ENCODE measurements at places on chromosomes 5 and 9.

- DNase-seq: no peak
Measured at GRCh38 chr9:128190516-128191405, 611 bp downstream of the CIZ1 start.

GRCh38 chr9:91234523-91234922, 127.2 kb downstream of the AUH start:
- no peak for DNase-seq

GRCh38 chr9:135303280-135303647, 176.3 kb upstream of the PPP1R26 start:
- peak; percentile 40 for DNase-seq

GRCh38 chr5:78985725-78986223, 664 bp upstream of the ARSB start:
- DNase-seq: peak; percentile 43

- DNase-seq: no peak
Measured at GRCh38 chr9:133351526-133351907, 3.5 kb downstream of the RPL7A start.

DNA sequence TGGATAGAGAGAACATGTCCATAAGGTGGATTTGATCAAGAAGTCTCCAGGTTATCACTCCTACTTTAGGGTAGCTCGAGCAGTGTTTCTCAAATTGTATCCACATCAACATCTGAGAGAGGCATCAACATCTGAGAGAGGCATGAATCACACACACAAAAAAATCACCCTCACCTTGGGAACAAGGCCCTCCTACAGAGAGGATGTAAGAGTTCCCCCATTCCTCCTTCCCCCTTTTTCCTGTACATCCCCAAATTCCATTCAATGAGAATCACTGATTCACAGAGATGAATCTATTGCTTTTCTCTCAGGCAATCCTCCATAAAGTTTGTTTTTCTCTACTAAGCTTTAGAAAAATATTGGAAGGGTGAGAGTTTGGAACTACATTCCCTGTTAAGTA, 233.4 kb upstream of the CDH6 start:
- no peak for DNase-seq

DNA sequence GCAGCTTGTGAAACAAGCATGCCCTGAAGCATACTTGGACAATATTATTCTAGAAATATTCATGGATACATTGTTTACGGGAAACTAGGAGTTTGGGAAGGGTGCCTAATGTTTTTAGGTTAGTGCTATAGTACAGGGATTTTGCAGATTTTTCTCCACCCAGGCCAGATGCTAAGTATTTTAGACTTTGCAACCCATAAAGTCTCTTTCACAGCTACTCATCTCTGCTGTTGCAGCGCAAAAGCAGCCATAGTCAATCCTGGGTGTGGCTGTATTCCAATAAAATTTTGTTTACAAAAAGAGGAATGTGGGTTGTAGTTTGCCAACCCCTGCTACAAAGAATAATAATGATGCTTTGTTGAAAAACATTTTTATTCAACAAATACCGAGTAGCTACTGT, 106.2 kb downstream of the CEMIP2 start:
- DNase-seq: no peak

GRCh38 chr9:128792134-128792533, 5.1 kb downstream of the TBC1D13 start:
- DNase-seq: no peak

DNA sequence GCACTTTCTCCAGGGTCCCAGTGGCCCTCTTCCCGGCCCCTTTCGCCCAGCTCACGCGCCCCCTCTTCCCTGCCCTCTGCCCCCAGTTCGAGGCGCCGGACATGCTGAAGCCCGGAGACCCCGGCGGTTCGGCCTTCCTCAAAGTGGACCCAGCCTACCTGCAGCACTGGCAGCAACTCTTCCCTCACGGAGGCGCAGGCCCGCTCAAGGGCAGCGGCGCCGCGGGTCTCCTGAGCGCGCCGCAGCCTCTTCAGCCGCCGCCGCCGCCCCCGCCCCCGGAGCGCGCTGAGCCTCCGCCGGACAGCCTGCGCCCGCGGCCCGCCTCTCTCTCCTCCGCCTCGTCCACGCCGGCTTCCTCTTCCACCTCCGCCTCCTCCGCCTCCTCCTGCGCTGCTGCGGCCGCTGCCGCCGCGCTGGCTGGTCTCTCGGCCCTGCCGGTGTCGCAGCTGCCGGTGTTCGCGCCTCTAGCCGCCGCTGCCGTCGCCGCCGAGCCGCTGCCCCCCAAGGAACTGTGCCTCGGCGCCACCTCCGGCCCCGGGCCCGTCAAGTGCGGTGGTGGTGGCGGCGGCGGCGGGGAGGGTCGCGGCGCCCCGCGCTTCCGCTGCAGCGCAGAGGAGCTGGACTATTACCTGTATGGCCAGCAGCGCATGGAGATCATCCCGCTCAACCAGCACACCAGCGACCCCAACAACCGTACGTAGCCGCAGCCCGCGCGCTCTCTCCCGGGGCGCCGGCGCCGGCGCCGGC, 1.0 kb downstream of the PRDM6 start:
- DNase-seq: no peak

DNA sequence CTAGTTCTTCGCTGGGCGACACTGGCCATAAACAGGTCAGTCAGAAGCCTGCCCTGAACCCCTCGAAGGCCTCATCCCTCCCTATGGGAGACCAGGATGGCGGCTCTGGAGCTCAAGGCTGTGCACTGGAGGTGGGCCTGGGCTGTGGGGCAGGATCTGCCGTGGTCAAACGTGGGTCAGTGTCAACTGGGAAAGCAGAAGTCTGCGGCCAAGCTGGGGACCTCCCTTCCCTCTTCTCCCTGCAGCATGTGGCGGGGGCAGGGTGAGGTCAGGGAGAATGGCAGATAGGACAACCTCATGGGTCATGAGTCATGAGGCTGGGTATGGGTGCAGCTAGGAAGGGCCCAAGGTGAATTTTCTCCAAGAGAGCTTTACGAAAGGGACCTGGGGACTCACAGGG, 132.9 kb downstream of the RXRA start:
- no peak for DNase-seq

DNA sequence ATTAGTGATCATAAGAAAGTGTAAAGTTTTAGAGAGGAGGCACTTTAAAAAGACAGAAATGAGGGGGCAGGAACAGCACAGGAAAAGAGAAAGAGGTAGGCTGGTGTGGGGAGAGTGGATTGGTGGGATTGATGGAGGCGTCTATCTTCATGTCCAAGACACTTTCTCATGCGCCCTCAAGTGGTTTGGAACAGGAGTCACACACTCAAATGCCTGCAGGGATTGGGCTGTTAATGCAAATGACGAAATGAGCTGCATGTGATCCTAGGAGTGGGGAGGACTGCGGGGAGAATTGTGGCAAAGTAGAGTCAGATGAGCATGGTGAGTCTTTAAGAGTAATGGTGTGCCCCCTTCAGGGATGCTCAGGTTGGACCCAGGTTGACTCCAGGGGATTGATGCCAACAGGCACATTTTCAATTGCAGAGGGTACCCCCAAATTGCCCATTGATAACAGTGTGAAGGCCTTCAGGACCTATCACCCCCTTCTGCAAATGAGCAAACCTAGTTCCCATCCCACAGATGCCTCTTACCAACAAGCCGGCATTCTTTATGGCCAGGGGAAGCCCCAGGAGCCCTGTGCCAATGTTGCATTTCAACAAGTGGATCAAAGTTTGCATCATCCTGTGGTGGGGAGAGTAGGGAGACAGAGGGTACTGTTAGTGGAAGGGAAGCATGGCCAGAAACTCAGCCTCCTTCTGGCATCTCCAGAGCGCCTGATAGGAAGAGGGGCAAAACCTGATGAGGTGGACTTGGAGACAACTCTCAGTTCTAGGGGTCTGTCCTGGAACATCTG, 5.3 kb downstream of the SLC36A3 start:
- DNase-seq: no peak

- DNase-seq: no peak
Measured at GRCh38 chr9:82443312-82443711, 454.7 kb downstream of the SPATA31D1 start.

DNA sequence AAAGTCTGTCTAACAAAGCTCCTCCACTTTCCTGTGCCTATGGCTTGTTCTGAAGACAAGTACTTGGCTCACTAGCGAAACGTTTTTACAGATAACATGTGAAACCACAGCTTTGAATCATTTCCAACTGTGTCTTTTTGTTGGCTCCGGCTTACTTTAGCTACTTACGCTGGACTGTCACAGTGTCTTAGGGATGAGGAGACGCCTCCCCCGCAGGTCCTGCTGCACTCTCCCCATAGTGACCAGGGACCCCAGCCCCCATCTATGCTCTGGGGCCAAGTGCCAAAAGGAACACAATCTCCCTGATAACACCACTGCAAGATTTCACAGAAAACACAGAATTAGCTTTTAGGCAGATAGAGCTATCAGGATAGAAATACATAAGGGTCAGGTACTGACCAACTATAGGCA, 219.1 kb downstream of the ADAMTS6 start:
- peak; percentile 41 for DNase-seq

GRCh38 chr9:99828054-99828416, 6.3 kb downstream of the NR4A3 start:
- DNase-seq: no peak

DNA sequence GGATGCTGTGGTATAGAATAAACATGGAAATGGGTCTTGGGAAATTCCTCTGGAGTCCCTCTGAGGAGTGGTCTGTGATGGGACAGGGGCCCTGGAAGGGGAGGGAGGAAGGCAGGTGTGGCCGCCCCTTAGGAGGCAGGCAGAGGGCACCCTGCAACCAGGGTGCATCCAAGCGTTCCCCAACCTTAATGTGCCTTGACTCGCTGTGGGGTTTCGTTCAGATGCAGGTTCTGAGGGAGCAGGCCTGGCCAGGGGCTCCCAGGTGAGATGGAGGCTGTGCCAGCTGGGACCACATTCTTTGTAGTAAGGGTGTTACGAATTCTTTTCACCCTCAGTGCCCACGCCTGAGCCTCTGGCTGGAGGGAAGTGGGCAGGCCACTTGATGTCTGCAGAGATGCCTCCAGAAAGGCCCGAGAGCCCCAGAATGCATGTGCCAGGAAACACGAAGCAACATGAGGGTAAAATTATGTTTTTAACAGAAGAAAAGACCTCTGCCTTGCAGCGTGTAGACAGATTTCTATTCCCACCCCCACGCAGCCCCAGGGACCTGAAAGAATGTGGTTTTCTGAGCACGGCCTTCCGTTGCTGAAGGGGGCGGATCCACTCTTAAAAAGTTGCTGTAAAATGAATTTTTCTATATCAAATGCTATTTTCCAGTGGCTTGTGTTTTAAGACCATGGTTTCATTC, 150.4 kb upstream of the IER5L start:
- DNase-seq: no peak

DNA sequence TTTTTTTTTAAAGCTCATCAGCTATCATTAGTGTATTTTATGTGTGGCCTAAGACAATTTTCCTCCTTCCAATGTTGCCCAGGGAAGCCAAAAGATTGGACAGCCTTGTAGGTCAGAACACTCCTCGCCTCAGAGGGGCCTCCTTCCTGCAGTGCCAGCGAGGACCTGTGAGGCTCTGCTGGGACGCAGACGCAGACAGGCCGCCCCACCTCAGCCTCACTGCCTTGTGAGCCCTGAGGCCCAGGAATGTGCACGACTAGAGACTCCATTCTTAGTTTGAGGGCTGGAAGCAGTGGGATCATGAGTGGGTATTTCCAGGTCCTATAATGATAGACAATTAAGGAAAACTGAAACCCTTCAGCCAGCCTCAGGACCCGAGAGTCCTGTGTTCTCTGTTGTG, 85.4 kb downstream of the PJA2 start:
- no peak for DNase-seq

DNA sequence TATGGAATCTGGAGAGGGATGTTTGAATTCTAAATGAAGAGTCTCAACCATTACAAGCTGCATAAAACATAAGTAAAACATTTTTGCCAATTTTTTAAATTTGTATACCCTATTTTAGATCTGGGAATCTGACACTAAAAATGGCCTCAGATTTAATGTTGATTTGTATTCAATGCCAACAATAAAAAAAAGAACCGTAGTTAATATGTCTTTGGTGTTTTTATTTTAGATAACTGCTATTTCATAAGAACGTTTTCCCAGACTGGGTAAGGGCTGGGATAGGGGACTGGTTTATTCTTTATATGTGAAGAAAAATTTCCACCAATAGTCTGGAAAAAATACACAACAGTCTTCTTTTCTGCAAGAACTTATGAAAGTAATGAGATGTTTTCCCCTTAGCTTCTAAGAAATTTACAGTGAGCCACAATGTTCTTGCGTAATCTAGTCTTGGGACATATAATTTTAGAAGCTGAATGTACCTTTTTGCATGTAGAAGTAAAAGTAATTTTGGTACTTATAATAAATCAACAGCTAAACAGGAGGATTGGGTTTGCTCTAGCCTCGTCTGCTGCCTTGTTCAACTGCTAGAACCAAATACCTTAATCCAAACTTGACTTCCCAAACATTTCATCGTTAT, 244.6 kb upstream of the EFNA5 start:
- no peak for DNase-seq

- no peak for DNase-seq
Measured at GRCh38 chr5:113546703-113547183, 33.2 kb downstream of the YTHDC2 start.

- DNase-seq: peak; percentile 23
Measured at GRCh38 chr5:6452622-6453504, 4.2 kb downstream of the UBE2QL1 start.

- no peak for DNase-seq
Measured at GRCh38 chr9:123468541-123468940, 112.5 kb downstream of the CRB2 start.

DNA sequence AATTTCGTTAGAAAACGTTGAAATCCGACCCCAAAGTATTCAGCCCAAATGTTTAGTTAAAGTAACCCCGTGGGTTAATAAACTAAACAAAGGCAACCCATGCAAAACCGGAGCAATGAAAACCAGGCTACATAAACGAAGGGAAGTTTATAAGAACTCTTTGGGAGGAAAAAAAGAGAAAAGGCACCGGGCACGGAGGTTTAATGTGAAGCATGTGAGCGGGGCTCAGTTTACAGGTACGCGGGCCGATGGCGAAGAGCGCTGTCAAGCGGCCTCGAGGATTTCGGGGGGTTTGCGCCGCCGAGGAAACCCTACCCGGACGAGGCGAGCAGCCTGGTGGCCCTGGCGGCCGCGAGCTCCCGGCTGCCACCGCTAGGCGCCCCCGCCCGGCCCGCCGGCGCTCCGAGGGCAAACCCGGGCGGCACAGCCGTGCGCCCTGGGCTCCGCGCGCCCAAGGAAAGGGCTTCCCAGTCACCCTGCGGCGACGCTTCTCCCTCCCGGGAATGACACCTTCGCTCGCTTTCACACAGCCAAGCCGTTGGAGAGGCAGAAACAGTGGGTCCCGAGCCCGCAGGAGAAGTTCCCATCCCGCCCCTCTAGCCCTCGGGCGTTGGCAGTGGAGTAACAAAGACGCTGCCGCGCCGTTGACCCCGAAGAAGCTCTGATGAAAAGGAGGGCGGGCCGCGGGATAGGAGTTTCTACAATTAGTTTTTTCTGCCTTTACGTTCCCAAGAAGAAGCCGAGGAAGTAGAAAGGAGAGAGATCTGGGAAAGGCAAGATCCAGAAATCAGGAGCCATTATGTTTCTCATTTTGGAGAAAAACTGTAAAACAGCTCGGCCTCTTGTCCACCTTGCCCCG, 126.0 kb downstream of the TMEM174 start:
- DNase-seq: no peak

GRCh38 chr5:175572886-175573285, 85.0 kb upstream of the HRH2 start:
- no peak for DNase-seq

- DNase-seq: no peak
Measured at GRCh38 chr5:170896779-170897178, 35.0 kb downstream of the RANBP17 start.

- no peak for DNase-seq
Measured at GRCh38 chr5:149044453-149045088, 18.3 kb downstream of the SH3TC2 start.

Data from DMS79 treated with DMSO at 0.1 percent for 48 hours (cell line).